ENCODE measurements at places on chromosomes 7 and 10.

DNA sequence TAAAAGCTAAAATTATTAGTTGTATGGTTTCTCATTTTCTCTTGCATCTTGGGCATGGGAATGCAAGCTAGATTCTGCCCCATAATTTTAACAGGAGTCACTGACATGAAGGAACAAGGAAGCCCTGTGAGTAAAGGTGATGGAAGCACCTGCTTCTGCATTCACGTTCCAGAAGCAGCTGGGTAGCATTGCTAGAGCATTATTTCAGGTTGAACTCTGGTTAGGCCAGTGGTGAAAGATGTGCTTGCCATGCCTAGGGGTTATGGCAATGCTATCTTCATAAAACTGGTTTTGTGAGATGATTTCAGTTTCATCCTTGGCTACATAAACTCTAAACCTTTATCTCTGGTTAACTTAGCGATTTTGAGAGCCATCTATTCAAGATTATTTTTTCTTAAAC is 151.4 kb downstream of the TFEC start:
- DNase-seq, result no peak

DNA sequence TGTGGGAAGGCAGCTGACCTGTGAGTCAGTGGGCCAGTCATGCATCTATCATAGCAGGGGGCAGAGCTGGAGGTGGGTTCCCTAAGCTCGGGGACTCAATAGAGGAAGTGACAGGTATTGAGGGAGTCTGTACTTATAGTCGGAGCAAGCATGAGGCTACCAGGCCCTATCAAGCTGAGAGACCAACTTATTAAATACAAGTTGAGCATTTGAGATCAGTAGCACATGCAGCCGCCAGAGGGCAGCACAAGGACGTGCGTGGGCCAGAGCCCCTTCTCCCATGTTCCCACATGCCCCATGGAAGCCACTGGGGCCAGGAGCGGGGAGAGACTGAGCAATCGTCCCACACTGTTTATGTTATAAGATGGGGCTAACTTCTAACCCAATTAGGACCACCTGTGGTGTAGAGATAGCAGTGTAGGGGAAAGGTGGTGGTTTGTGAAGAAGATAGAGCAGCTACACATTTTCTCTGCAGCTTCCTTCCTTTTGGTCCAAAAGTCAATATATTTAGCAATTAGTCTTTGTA is 13.0 kb upstream of the STK31 start:
- peak; percentile 61 for DNase-seq

DNA sequence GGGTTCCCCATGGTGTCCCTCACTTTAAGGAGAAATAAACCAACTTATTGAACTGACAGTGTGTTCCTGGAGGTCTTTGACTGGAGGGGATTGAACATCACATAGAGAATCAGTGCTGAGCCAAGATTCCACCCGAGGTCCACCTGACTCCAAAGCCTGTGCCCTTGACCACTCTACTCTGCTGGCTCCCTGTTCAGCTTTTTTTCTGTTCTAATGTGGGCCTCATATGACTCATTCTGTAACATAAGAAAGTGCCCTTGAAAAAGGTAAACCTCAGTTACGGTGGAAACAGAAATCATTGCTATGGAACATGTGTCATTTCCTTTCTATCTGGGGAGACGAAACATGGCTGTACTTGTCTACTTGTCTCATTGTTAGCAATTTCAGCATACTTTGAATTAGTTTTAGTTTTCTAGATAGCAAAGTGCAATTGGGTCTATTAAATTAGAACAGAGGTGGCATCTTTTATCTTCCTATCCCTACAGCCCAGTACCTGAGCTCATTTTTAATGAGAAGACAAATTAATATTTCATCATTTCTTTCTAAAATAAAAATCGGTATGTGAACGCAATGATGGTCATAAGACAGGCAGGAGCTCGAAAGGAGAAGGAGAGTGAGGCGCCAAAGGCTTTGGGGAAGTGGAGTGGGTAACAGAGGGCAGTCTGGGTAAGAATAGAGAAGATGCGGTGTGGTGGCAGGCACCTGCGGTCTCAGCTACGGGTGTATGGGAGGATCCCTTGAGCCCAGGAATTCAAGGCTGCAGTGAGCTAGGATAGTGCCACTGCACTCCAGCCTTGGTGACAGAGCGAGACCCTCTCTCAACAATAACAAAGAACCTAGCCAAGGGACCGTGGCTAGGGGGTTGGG is 1.5 kb downstream of the GSDME start:
- DNase-seq, result no peak

DNA sequence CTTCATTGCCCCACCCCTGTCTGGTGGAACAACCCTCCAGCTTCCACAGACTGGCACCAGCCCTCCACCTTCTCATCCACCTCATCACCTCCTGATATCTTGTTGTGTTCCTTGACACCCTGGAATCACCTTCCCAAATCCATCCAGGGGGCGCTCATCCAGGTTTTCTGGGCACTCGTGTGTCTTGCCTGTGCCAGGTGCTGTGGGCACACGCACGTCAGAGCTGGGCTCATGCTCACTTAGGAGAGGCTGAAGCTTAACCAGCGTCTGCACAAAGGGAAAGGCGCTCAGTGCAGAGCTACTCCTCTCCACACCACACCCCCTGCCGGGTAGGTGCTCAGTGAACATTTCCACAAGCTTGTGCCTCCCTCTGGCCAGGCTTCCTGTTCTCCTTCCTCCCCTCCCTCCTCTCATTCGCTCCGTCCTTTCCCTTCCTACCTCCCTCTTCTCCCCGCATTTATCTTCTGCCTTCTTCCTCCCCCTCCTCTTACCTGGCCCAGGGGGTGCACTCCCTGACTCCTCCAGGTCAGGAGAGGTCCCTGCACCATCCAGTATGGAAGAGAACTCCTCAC is 4.8 kb downstream of the ADCYAP1R1 start:
- DNase-seq, result no peak

- no peak for DNase-seq
These were observed 195.0 kb downstream of the RELN start for GRCh38 chr7:103794424-103794823.

GRCh38 chr7:138116141-138116540 is 39.9 kb downstream of the AKR1D1 start:
- DNase-seq, result peak; percentile 29

DNA sequence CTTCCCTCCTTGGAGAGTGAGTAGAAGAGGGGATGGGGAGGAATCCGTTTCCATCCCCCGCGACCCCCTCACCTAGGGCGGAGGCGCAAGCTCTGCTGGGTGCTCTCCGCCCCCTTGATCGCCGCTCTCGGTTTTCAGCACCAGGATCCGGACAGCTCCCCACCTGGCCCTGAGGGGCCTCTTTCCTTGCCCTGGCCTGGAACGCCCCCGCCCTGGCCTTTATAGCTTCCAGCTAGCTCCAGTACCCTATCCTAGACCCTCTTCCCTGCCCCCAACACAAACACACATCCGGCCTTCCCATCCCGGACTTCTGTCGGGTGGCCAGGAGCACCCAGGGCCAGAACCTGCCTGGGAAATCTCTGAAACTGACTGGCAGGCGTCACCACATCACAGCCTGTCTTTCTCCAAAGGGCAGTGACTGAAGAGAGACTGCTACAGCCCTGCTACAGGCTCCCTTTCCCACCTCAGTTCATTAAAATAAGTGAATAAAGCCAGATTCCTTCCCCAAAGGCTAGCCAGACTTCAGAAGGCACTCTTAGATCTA is 72.3 kb upstream of the LEP start:
- DNase-seq, result peak; percentile 21

DNA sequence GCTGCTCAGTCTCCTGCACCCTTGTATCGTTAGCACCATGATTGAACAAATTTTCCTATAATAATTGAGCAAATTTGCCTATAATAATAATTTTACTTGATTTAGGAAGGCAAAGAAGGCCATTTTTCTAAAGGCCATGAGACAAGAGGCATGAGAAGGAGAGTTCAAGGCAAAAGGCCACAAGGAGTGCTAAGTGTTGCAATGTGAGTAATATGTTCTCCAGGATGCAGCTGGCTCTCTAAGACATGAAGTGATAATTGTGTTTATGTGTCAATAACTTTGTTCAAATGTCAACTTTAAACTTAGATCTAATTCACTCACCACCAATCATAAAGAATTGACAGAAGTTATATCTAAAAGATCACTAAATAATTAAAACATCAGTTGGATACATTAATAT is 53.8 kb downstream of the SGCE start:
- no peak for DNase-seq

DNA sequence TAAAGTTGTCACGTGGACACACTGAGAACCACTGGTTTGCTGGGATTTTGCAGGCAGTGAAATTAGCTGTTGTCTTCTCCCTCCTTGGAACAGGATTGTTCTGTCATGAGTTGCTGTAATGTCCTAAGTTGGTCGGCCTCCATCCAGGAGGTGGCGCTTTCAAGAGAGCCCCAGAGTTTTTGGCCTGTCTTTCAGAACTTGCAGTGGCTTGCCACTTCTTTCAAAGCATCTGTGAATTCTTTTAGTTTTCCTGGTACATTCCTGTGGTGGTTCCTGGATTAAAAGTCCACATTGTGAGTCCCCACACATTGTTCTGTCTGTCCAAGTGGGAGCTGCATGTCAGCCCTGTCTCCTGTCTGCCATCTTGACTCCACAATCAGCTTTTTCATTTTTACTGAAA is 133.8 kb downstream of the PON1 start:
- peak; percentile 35 for DNase-seq

DNA sequence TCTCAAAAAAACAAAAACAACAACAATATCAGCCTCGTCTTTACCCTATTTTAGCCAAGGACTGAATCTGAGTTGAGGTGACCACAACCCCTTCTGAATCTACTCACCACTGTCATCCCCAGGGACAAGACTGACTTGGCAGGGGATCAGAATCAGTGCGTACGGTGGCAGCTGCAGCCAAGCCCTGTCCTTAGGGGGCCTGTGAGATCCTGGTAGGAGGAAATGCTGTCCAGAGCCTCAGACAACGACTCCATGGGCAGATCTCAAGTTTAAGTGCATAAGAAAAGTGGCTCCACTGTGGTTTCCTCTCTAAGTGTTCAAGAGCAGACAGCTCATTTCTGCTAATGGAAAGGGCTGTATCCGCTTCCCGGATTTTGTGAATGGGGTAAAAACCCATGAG is 22.4 kb upstream of the CYTH3 start:
- DNase-seq, result peak; percentile 72

DNA sequence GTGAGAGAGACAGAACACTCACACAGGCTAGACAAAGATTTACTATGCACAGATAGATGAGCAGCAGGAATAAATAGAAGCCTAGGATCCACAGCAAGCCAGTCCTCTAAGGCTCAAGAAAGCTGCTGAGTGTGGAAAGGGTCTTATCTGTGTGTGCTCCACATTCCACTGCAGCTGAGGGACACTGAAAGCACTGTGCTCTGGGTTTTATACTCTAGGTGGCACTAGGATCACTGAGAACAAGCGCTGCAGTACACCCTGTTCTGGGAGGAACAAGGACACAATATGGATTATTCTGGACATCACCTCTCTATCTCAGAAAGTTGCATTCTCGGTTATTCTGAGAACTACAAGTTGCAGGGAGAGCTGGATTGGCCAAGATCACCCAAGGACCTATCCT is 4.9 kb upstream of the KLHL7 start:
- no peak for DNase-seq

DNA sequence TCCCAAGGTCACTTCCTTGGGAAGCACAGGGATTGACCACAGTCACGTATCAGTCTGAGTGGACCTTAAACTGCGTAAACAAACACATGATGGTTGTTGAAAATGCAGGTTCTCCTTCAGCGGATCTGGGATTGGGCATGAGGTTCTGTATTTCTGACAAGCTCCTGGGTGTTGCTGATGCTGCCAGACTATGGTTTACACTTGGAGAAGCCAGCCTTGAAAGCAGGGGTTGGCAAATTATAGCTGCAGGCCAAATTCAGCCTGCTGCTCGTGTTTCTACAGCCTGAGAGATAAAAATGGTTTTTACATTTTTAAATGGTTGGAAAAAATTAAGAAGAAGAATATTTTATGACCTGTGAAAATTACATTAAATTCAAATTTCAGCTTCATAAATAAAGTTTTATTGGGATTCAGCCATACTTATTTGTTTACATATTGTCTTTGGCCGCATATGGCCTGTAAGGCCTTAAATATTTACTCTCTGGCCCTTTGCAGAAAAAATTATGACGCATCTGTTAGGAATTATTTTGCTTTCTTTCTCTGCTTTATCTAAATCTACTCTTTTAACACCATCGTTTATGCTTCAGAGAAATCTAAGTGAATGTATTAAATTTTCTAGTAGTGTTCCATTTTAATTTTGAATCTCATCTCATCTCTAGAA is 109.6 kb downstream of the SH2D4B start:
- no peak for DNase-seq

GRCh38 chr7:24284699-24285506 is 913 bp downstream of the NPY start:
- DNase-seq, result no peak

- DNase-seq, result peak; percentile 48
These were observed 230.5 kb downstream of the TCF7L2 start for GRCh38 chr10:113180401-113181154.

GRCh38 chr7:139451638-139452037 is 31.8 kb downstream of the KLRG2 start:
- DNase-seq, result peak; percentile 35

GRCh38 chr7:22639396-22639795 is 87.6 kb upstream of the IL6 start:
- DNase-seq, result no peak

DNA sequence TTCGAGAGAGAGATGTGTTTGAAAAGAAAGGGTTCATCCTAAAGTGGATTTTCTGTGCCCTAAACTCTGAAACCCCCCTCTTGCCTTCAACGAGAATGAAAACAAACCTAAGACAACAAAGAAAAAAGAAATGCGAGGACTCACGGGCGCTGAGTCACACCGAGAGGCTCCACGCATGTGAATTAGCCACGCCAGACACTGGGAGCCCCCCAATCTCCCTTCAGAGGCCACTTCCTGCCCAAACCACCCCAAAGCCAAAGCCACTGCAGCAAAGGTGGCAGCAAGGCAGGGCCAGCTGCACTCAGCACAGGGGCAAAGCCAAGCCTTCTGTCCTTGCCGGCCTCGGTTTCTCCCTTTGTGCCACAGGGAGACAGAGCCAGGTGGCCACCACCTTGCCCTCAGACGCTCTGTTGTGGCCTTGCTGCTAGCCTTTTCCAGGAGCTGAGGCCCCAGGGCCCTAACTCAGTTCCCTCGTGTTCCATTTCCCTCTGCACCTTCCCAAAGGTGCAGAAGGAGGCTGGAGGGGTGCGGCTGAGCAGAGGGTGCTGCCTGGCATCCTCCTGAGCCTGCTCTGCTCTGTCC is 93.3 kb downstream of the FAM53B start:
- no peak for DNase-seq

DNA sequence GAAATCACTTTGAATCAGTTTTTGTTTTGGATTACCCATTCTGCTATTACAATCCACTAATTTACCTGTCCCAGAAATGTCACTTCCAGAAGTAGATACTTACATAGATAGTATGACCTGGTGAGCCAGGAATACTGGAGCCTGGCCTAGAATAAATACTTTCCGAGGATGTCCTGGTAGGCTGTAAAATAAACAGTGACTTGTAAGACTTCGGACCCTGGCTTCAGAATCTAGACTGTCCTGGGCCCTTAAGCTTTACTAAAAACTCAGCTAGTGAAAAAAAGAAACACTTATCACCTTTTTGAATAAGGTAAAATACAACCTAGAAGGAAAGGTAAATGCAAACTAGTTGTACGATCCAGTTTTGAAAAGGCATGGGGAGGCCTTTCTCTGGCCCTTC is 69.5 kb upstream of the AFAP1L2 start:
- no peak for DNase-seq

Data from fibroblast of skin of scalp (primary cell).